ENCODE measurements at places on chromosomes 12 and 14.

DNA sequence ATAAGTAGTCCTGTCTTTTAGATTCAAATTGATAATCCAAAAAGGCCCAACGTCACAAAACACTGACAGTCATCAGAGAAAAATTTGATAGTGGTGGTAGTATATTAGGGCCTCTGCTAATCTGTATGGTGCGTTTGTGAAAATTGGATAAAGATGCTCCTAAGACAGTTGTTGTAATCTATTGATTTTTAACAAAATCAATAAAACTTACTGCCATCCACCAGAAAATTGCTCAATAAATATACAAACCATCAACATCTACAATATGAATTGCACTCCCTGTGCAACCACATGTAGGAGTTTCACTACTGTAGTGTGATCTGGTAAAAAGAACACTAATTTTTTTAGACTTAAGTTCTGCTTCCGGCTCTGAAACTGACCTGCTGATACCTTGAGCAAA is 336.8 kb downstream of the FUT8 start:
- no peak for DNase-seq

DNA sequence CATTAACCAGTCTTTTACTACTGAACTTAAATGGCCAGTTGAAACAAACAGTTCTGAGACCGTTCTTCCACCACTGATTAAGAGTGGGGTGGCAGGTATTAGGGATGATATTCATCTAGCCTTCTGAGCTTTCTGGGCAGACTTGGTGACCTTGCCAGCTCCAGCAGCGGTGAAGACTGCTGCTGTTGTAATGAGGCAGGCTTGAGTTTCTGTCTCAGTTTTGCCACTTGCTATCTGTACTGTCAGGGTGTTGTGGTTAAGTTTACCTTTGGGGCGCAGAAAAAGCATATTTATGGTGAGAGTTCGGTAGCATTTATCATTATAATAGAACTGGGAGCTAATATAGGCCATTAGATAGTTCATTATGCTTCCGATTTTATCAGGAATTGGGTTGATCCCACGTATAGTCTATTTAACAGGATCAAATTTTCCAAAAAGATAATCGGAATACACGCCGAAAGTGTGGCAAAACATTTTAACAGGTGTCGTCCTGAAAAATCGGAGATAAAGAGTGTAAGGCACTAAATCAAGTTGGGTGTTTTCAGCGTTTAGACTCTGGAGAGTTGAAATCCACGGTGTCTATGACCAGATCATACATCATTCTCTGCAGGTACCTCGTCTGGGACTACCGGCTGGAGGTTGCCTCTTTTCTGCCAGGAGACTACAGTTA is 688 bp upstream of the NECAP1 start:
- no peak for DNase-seq

DNA sequence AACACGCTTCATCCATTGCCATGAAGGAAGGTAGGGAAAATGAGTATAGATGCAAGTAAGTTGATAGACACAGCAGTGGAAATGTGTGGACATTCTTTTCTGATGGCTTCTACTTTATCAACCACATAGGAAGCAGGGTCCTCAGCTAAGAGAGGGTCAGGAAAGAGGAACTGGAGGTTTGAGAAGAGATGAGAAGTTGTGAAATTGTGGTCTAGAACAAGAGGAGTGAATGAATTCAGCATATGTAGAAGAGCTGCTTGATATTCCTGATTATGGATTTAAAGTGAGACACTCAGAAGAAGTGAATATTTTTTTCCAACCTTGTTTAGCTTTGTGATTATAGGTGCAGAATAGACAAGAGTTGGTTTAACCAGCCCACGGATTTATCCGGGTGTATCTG is 128.5 kb downstream of the SLC15A5 start:
- DNase-seq: no peak

DNA sequence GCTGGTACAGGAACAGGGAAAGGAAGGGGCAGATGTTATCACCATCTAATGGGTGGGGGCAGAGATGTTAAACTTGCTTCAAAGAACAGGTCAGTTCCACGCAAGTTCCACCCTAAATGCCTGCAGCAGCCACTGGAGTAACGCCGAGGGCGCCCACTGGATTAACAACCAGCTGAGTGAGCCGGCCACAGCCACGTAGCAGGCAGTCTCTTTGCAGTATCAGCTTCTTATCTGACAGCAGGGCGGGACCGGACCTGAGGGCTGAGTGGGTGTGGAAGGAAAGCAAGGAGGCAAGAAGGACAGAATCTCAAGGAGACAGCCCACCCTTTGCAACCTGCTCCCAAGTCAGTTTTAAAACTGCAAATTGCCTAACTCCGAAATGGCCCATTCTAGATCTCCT is 38.4 kb upstream of the FOXN3 start:
- no peak for DNase-seq

DNA sequence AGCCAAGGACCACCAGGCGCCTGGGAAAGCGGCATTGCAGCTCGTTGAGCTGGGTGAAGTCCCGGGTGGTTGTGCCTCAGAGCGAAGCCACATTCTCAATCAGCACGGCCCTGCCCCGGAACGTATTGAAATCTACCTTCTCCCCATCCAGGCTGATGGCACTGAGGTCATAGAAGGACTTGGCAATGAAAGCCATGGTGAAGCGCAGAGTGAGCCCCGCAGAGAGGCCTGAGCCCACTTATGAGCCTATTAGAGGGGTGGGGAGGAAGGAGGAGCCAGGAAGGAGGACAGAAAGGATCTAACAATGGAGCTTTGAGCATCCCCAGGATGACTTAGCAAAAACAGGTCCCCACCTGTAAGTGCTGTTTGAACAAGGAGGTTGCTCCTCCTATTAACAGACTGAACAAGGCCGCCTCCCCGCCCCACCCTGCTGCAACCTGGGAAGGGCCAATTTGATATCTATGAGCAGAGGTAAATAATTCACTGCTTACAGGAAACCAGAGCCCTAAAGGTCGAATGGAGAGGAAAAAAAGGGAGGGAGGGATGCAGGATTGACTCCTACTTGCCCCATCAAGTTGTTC is at the start of gene GPX2:
GPX2 (minus strand) TSS at position 215 of the 581 bp plus-strand sequence; CDS start at position 196, 19 bp downstream.
- DNase-seq: no peak

DNA sequence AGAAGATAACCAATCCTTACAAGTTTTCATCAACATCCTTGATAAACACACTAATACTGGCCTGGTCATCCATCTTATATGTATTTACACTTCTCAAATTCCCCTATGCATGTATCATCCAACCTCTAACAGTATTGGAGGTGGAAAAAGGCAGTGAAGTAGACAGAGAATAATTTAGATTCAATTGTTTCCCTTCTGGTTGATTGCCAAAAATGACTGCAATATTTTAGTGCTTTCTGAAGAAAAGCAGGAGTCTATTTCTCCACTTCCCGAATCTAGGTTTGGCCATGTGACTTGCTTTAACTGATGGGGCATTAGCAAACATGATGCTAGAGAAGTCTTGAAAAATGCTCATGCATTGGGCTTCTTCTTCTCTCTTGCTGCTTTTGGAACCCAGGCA is 78.3 kb upstream of the METAP2 start:
- no peak for DNase-seq

DNA sequence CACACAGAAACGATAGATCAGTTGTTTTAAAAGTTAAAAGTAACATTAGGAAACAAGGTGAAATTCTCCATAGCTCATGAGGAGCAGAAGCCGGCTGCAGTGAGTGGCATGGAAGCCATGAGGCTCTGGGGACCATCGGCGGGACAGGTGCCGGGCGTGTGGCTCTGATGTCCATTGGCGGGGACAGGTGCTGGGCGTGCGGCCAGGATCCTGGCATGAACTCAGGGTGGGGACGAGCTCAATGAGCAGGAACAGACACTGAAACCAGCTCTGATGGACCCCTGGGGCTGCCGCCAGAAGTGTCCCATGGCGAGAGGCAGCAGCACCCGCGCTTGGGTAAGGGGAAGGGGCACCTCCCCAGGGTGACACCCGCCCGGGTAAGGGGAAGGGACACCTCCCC is 75.1 kb downstream of the NOC4L start:
- no peak for DNase-seq

DNA sequence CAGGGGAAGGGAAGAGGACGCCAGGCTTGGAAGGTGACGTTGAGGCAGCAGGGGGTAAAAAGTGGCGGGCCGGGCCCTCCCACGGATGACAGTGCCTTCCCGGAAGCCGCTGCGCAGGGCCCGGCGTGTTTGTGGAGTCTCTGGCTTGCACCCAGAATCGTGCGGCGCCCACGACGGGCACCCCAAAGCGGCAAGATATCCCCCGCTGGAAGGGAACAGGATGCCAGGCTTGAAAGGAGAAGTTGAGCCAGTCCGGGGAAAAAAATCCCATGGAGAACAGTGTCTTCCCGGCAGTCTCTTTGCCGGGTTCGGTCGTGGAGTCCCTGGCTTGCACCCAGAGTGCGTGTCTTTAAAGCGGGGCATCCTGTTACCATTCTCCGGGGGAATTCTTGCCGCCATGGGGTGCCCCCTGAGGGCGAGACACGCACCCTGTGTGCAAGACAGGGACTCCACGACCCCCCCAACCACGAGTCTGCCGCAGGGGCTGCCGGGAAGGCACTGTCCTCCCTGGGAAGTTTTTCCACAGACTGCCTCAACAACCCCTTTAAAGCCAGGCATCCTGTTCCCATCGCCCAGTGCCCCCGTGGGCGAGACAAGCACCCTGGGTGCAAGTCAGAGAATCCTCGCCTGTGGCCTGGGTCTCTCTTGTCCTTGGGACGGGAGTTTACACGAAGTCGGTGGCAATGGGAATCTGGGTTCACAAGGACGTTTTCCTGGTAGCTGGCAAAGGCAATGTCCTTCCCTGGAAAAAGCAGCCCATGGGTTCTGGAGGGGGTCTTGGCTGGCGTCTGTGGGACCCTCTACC is 156.1 kb upstream of the ALG10B start:
- no peak for DNase-seq

DNA sequence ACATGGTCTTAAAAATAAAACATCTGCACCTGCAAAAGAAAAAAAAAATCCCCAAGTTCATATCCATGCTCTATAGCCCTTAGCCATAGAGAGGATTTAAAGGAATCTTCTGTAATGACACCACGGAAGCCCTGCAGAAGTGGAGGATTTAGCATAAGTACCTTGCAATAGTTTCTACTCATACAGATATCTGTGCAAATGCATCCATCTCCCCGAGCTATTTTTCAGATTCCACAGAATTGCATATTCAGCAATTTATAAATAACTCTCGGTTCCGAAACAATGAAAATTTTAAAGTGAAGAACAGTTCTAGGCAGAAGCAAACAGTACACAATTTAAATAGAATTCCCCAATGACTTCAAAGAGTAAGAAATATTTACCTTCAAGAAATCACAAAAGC is 424 bp downstream of the IGF1 start:
- no peak for DNase-seq

- DNase-seq: peak; percentile 15
Measured at GRCh38 chr12:59499774-59500173, 96.1 kb upstream of the SLC16A7 start.

- no peak for DNase-seq
Measured at GRCh38 chr14:30227876-30228275, 300.2 kb upstream of the PRKD1 start.

DNA sequence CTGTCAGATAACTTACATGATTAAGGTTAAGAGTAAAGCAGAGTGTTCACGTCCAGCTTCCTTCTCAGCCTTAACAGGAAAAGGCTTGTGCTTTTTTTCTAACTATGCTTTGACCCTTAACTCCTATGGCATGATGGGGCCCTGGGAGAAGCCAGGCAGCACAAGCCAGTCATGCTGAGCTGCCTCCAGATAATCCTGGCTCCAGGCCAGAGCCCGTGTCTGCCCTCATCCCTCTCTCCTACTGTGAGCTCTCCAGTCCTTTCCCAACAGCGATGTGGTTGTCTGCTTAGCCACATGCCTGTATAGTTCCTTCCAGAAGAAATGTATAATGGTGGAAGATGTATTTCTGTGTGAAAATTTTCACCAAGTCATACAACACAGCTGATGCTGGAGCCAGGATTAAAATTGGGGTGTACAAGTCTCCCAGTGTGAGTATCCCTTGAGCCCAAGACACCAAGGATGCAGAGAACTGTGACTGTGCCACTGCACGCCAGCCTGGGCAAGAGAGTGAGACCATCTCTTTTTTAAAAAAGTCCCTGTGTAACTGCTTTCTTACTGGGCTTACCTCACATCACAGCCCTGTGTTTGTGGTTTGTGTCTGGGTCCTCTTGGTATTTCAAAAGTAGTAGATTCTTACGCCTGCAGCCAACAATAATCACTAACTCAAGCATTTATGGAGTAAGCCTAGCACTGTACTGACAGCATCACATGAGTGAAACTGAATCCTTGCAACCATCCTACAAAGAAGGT is 7.9 kb upstream of the ITFG2 start:
- DNase-seq: no peak

DNA sequence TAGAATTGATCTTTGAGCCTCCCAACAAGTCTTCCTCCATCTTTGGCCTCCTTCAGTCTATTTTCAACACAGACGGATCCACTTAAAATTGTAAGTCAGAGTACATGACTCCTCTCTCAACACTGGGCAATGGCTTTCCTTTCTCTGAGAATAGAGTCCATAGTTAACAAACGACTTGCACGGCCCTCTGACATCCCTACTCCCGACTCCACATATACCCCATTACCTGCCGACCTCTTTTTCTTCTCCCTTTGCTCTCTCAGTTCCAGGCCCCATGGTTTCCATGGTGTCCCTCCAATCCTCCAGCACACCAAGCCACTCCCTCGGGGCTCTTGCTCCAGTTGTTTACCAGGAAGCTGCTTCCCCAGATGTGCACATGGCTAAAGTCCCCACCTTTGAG is 84.7 kb downstream of the DNAI7 start:
- no peak for DNase-seq

- peak; percentile 67 for DNase-seq
Measured at GRCh38 chr12:117119592-117120198, 20.5 kb upstream of the TESC start.

- no peak for DNase-seq
Measured at GRCh38 chr12:10740182-10740581, 17.1 kb upstream of the YBX3 start.

DNA sequence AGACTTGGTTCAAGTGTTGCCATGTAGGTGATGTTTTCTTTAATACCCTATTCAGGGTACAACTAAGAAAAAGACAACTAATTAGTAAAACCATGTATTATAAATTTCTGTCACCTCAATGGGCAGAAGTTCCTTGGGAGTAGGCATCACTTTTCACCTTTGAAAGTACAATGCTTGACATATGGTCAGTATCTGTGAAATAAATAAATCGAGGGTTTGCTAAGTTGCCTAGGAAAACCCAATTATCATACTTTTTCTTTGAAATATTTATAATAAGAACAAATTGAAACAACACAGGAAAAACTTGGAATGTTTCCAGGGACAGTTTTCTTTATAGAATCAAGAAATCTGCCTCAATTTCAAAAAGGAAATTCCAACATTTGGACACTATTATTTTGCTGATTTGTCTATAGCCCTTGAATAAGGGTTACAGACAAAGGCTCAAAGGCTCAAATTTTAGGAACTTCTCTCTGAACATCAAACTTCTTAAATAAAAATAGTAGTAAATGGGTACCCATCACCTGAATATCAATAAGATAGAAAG is 13.7 kb downstream of the FGD6 start:
- no peak for DNase-seq

GRCh38 chr12:16586350-16587109 is 19.4 kb downstream of the LMO3 start:
- DNase-seq: no peak

DNA sequence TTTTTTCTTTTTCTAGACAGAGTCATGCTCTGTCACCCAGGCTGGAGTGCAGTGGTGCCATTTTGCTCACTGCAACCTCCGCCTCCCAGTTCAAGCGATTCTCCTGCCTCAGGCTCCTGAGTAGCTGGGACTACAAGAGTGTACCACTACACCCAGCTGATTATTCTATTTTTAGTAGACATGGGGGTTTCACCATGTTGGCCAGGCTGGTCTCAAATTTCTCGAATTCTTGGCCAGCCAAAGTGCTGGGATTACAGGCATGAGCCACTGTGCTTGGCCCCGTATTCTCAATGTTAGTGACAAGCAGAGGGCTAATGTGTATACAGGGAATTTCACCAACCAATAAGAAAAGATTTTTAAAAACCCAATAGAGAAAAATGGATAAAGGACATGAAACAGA is 8.4 kb downstream of the PLBD2 start:
- no peak for DNase-seq

Data from GM13977 (cell line).